ENCODE measurements at places on chromosomes 12 and 14.

DNA sequence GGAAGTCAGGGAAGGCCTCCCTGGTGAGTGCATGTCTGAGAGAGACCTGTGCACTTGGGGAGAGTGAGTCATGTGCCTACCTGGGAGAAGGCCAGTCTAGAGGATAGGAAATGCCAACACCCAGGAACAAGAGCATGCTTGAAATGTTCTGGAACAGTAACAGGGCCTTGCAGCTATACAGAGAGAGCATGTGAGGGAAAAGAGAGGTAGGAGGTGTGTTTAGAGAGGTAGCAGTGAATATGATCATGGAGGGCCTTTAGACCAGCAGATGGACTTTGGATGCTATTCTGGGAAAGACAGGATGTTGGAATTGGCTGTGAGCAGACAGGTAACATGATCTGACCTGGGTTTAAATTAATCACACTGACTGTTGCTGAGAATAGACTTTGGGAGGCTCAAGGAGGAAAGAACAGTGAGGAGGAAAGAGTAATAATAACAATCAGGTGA lies 1143.6 kb downstream of the FLRT2 start:
- no peak for DNase-seq

DNA sequence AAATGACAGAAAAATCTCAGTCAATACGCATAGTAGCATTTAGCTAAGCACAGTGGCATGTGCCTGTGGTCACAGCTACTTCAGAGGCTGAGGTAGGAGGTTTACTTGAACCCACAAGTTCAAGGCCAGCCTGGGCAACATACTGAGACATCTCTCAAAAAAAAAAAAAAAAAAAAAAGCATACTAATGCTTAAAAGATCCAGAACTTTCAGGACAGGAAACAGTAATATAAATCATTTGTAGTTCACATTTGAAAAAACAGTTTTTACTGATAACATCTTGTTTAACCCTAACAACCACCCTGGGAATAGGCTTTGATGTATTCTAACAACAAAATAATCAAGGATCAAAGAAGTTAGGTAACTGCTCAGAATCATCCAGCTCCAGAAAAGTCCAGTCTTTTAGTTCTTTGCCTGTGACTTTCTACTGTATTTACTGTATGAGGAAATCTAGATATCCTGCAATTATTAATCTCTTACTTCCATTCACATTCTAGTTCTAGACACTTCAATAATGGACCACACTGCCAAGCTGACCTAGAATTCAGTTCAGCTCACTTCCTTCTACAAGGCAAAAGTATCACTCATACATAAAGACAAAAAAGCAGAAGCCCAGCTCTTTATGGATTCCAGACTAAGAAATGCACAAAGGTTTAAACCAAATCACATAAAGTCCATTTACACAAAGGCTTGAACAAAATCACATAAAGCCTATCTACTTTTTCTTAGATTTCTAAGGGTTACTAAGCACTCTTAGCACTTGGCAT lies 28.5 kb downstream of the PAWR start:
- no peak for DNase-seq

DNA sequence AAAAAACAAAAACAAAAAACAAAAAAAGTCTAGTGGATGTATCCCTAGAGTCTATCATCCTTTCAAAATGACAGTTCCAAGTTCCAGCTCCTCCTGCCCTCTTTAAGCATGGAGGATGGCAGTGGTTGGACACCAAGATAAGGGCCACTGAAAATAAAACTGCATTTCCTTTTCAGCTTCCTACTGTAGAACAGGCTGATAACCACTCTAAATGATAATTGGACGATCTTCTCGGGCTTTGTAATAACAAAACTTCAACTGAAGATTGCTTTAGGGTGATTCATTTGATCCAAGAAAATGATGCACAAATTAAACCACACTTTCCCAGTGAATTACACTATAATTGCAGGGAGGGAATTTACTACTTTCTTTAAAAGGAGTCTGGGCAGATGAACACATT lies 42.2 kb upstream of the CRACR2A start:
- DNase-seq = no peak

DNA sequence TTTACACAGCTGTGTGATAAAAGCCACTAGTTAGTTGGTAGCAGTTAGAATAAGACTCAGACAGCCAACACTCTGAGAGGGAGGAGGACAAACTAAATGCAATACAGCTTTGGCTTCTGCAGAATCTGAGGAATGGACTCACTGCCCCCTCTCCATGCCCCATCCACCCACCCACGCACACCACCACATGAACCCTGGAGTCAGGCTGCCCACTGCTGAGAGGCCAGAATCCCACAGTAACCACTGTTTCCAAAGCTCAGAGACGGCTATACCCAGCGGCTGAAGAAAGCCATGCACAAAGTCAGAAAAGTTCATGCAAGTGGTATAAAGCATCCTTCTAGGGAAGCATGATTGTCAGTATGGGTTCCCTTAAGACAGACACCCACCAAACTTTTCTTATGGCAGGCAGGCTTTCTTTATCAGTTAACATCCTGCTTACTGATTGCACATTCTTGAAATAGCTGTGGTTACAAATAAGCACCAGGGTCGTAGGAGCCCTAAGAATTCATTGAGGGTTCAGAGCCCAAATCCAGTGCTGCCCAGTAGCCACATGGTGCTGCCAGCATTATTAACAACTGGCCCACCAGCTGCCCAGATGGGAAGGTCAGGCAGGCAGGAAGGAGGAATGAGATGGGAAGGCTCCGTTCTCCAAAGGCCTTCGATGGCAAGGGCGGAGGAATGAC lies 61.5 kb downstream of the NT5DC3 start:
- DNase-seq = no peak

DNA sequence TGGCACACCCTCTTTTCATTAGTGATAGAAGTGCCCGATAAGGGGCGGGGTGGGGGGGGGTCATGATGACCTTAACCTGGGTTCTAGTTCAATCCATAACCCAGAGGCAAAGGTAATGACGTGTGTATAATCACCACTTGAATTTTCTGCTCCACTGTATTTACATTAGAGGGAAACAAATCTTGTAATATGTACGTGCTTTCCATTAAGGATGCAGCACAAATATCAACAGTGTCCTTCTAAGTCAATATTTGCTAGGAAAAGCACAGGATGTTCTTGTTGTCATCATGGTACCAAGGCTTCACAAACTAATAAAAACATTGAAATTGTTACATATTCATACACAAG lies 121.2 kb upstream of the SLC38A2 start:
- no peak for DNase-seq

DNA sequence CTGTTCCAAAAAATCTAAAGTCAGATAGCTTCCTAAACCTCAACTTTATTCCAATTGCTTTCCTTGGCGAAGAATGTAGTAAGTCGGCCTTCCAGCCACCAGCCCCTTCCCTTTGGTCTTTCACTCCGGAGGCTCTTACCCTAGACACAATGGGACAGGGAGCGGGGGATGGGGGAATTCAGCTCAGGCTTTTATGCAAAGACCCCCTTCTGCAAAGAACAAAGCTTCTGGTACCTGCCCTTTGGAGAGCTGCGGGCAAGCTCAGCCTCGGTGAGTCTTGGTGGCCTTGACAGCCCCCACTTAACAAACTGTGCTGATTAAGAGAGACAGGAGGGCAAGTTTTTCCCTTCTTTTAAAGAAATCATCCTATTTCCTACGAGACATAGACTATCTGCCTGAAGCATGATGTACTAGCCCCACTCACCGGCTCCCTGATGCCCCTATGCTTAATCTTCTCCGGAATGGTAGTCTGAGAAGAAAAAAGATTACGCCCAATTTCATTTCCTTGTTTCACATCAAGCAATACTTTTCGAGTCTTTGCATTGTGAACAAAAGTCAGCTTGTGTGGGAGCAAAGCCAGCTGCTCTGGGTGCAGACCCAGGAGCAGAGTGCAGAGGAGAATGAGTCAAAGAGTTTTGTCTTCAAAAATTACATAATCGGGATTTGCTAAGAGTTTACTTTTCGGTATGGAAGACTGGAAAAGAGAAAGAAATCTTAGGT lies 1.5 kb upstream of the NANOG start:
- no peak for DNase-seq

DNA sequence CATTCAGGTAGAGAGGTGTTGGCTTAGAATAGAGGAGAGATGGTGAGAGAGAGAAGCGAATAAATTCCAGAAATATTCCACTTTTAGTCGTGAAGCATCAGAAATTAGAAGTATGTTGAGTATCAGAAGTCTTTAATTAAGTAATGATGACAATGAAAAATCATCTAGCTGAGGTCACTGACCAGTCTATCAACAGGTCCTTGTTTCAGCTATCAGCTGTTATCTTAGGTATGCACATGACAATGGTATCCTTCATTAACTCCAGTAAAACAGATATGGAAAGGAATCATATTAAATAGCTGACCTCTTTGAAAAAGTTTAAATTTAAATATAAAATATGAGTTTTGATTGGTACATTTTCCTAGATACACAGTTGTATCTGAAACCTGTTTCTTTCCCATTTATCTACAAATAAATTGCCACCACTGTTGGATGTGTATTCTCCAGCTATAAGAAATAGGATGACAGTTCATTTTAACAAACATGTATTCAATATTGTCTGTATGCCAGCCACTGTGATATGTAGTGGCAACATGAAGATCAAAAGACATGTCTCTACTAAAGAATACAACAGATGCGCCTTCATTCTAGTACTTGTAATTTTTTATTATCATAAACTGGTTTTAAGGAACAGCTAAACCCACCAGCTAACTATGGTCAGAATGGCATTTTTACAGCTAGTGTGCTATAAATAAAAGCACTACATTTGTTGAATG lies 424.2 kb upstream of the DCN start:
- no peak for DNase-seq

Data from foreskin melanocyte (primary cell).